Cardiac muscle cell (in vitro differentiated cells and primary cell): ENCODE measurements at places on chromosomes 2 and 18. TPM values are rescaled to one million over a fixed set of nuclear protein-coding genes. Genes with fewer than 3 reads are reported as not detected.

Gene ASTL
- total RNA-seq: not detected in 2 replicates

Gene PLEK
- not detected in 2 replicates for total RNA-seq

Gene CPO
- total RNA-seq: 0.11 and 0.42 TPM in 2 replicates

Gene AGAP1
- total RNA-seq: 20.9 and 38.2 TPM in 2 replicates

Gene PSMA8
- not detected in 2 replicates for total RNA-seq

Gene ARHGEF33
- total RNA-seq: 0.67 and 1.0 TPM in 2 replicates

Gene PKDCC
- total RNA-seq: 169 and 228 TPM in 2 replicates

Gene HOXD12
- total RNA-seq: not detected in 2 replicates

Gene ASAP2
- 12.8 and 16.7 TPM in 2 replicates for total RNA-seq

Gene RAB17
- total RNA-seq: 2.9 and 4.7 TPM in 2 replicates

Gene CTIF
- total RNA-seq: 22.0 and 24.4 TPM in 2 replicates

Gene ABHD3
- 5.2 and 5.7 TPM in 2 replicates for total RNA-seq

Gene PKP4
- 43.8 and 73.1 TPM in 2 replicates for total RNA-seq

Gene LIPG
- total RNA-seq: 1.5 and 3.3 TPM in 2 replicates

Gene TCF7L1
- total RNA-seq: 1.5 and 5.3 TPM in 2 replicates

Gene TUBB8B
- not detected in 2 replicates for total RNA-seq

Gene ICOS
- not detected in 2 replicates for total RNA-seq

Gene PHOSPHO2
- 3.4 and 3.8 TPM in 2 replicates for total RNA-seq

Gene GORASP2
- total RNA-seq: 59.4 and 88.7 TPM in 2 replicates

Gene EHD3
- total RNA-seq: 17.6 and 21.1 TPM in 2 replicates

Gene SLC9A4
- not detected in 2 replicates for total RNA-seq

Gene CMPK2
- total RNA-seq: 0.54 and 2.3 TPM in 2 replicates

Gene BOD1L2
- not detected in 2 replicates for total RNA-seq

Gene GPR75
- 0.99 and 1.2 TPM in 2 replicates for total RNA-seq

Gene ATG16L1
- total RNA-seq: 27.7 and 36.1 TPM in 2 replicates

Gene SLC4A1AP
- total RNA-seq: 30.2 and 34.8 TPM in 2 replicates

Gene KIAA2012
- total RNA-seq: 0.21 TPM in 1 of 2 replicates, not detected in the other

Gene UGT1A6
- total RNA-seq: not detected in 2 replicates

Gene C2orf80
- not detected in 2 replicates for total RNA-seq

Gene SFXN5
- total RNA-seq: 13.5 and 15.6 TPM in 2 replicates

Gene SCN7A
- total RNA-seq: 0.42 and 1.3 TPM in 2 replicates

Gene RESP18
- not detected in 2 replicates for total RNA-seq

Gene CFAP210
- not detected in 2 replicates for total RNA-seq

Gene SP5
- total RNA-seq: 0.69 and 2.0 TPM in 2 replicates

Gene OSBPL6
- total RNA-seq: 0.60 and 1.6 TPM in 2 replicates

Gene NEU2
- not detected in 2 replicates for total RNA-seq

Gene ANKRD62
- total RNA-seq: not detected in 2 replicates

Gene STARD7
- total RNA-seq: 152 and 161 TPM in 2 replicates

Gene C1QL2
- 0.18 and 0.30 TPM in 2 replicates for total RNA-seq

Gene DPYSL5
- 4.1 and 4.5 TPM in 2 replicates for total RNA-seq

Gene STEAP3
- 3.8 TPM in 2 replicates for total RNA-seq

Gene WNT10A
- not detected in 2 replicates for total RNA-seq

Gene ANKRD30B
- not detected in 2 replicates for total RNA-seq

Gene KCNK3
- total RNA-seq: 2.9 and 6.2 TPM in 2 replicates

Gene INHA
- total RNA-seq: 11.4 and 39.0 TPM in 2 replicates

Gene RAD51AP2
- 0.04 and 0.12 TPM in 2 replicates for total RNA-seq

Gene HIBCH
- total RNA-seq: 15.4 and 15.9 TPM in 2 replicates

Gene MROH2A
- total RNA-seq: 0.12 TPM in 1 of 2 replicates, not detected in the other

Gene MDH1B
- 2.9 and 4.7 TPM in 2 replicates for total RNA-seq

Gene GALNT5
- 2.0 and 2.4 TPM in 2 replicates for total RNA-seq

Gene LCT
- total RNA-seq: 0.03 TPM in 1 of 2 replicates, not detected in the other

Gene SMYD1
- total RNA-seq: 289 and 375 TPM in 2 replicates

Gene NTSR2
- total RNA-seq: not detected in 2 replicates

Gene GPR39
- 7.3 and 10.9 TPM in 2 replicates for total RNA-seq
